ENCODE measurements at places on chromosomes 5 and 9. TPM values are rescaled to one million over a fixed set of nuclear protein-coding genes. Genes with fewer than 3 reads are reported as not detected.

The CNTNAP3B gene
- not detected for total RNA-seq

DNA sequence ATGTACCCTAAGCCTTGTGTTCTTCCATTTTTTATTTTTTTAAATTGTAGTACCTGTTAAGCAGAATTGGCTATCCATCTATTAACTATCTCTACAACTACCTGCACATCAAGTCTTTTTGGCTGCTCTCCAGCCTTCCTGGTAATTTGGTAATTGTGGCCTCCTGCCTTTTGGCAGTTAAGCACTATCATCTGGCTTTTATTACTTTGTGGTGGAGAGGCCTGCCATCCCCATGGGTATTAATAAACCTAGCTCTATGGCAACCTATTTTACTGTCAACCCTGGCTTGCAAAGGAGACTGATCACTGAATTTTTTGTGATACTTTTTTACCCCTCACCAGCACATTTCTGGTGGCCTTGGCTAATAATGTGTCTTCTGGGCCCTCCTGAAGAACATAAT is 20.5 kb downstream of the SELENOP start:
- no peak for DNase-seq

GRCh38 chr5:178322736-178323540 is 90.3 kb upstream of the PHYKPL start:
- DNase-seq = no peak

- DNase-seq = no peak
These were observed 26.8 kb downstream of the JADE2 start for GRCh38 chr5:134552301-134552700.

The ZNG1A gene
- total RNA-seq = 63.1 TPM

- DNase-seq = no peak
These were observed 573.2 kb downstream of the CCDC171 start for GRCh38 chr9:16126042-16126441.

- no peak for DNase-seq
These were observed 53.7 kb downstream of the TLE1 start for GRCh38 chr9:81635521-81636254.

- DNase-seq = peak; percentile 1
These were observed 15.7 kb downstream of the TPPP start for GRCh38 chr5:677131-678101.

DNA sequence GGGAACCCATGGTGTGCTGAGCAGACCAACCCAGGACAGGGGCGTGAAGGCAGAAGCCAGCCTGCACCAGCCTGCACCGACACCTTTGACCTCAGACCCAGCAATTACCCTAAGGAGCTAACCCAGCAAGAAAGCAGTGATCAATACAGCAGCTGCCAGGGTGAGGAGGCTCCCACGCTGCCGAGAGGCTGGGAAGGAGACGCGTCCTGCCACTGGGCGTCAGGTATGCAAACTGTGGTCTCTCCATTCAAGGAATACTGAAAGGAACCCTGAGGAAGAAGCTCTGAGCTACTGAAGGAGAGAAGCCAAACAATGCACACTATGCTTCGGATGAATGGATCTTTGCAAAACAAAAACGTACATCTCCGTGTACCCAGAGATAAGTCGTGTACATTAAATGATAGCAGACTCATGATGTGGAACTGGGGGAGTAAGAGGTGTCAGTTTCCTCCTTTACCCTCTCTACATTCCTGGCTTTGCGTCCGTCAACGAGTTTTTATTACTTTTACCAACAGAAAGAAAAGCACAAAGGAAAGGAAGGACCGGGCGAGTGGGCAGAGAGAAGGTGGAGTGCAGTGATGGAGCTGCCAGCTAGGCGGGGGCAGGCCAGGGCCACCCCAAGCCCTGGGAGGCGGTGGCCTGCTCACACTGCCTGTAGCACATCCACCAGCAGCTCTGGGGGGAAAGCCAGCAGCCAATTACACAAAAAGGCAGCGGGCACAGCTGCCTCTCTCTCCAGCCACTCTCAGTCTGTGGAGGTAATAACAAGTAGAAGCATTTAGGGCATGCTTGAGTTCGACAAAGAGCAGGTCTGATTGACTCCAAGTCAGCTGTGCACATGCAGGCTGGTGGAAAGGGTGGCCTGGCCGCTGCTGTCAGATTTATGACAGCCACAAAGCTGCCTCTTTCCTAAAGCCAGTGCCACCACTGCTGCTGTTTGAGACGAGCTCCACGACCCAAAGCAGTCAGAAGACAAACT is 29.3 kb downstream of the RASGEF1C start:
- no peak for DNase-seq

DNA sequence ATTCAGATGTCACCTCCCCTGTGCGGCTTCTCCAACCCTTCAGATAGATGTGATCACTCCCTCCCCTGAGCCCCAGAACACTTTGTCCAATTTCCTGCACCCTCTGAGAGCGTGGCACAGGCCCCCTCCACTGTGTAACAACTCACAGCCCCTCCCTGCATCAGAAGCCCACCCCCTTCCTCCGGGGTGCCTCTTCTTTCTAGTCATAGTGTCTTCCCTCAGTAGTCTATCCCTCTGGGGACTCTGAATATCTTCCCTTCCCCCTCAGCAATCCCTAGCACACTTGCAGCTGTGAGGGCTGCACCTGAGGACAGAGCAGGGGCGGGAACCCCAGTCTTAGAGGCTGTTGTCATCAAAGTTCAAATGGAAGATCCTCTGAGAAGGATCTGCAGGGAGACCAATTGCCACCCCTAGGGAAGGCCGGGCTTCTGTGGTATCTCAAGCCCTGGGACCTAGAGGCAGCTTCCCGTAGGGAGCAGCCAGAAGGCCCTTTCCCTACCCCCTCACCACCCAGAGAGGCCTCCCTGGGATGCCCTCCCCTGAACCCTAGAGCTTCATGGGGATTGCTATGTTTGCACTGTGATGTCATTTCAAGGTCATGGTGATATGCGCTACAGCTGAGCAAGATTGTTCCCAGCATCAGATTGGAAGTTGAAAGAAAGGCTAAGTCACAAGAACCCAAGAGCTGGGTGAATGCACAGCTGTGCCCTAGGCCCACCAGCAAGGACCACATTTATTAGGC is 70.7 kb downstream of the THBS4 start:
- DNase-seq = peak; percentile 27

GRCh38 chr9:137067860-137068538 is 2.4 kb downstream of the SAPCD2 start:
- peak; percentile 92 for DNase-seq

The SLC34A3 gene
- not detected for total RNA-seq

DNA sequence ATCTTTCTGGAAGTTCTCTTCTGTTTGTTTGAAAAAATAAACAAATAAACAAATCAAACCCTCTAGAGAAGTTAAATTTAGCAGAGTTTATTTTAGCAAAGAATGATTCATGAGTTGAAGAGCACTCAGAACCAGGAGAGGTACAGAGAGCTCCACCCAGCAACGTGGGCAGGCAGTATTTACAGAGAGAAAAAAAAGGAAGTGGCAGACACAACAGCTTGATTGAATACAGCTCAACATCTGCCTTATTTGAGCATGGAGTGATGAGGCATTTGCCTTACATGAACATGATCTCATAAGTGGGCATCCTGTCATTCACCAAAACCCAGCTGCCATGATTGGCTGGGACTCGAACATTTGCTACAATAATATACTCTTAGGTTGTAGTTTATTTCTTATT is 381.6 kb upstream of the ADAMTS16 start:
- DNase-seq = no peak

- no peak for DNase-seq
These were observed 461.3 kb downstream of the EBF1 start for GRCh38 chr5:158638396-158638795.

The PCDHA1 gene
- total RNA-seq = not detected

DNA sequence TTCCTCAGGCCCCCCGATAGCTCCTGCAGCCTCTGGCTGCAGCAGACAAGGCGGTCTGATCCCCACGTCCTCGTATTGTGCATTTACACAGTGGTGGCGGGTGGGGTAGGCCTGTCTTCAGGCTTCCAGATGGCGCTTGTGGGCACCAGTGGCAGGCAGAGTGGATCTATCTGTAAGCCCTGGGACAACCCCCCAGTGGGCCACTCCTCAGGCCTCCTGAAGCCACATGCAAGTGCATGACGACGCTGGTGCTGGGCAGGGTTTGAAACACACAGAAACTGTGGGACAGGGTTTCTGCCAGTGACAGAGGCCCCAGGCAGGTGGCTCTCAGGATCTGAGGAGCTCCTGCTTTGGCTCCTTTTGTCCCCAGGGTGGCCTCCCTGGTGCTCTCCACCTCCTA is 42.0 kb downstream of the SLF1 start:
- no peak for DNase-seq

The PRDM9 gene
- total RNA-seq = not detected

Measured in activated CD4-positive, alpha-beta T cell treated with anti-CD3 and anti-CD28 coated beads for 36 hours (primary cell).